Stimulated activated CD4-positive, alpha-beta T cell treated with anti-CD3 and anti-CD28 coated beads, TNF-alpha, amount 100 ng/mL, for 1 hour (primary cell): ENCODE measurements at places on chromosomes 3 and 15.

- DNase-seq: no peak
Measured at GRCh38 chr15:100842756-100843730, 36.6 kb upstream of the ALDH1A3 start.

DNA sequence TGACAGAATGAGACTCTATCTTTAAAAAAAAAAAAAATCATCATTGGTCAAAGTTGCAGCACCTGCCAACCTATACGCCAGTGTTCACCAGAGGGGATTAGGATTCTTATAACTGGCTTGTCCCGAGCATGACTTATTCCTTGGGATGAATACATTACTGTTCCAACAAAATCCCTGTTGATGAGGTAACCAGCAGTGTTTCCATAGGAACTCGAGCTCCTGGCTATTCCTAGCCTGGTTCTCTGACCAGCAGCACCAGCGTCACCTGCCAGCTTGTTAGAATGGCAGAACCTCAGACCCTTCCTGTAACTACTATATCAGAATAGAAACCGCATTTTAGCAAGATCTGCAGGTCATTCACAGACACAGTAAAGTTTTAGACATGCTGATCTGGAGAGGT is 364.4 kb downstream of the PTPRG start:
- DNase-seq: no peak

- no peak for DNase-seq
Measured at GRCh38 chr3:87167628-87168456, 59.3 kb upstream of the CHMP2B start.

- DNase-seq: no peak
Measured at GRCh38 chr15:81337241-81337640, 13.3 kb upstream of the STARD5 start.

GRCh38 chr3:154480033-154480432 is 50.0 kb upstream of the GPR149 start:
- DNase-seq: no peak

- DNase-seq: no peak
Measured at GRCh38 chr15:100947760-100948429, 28.7 kb downstream of the LRRK1 start.
